ENCODE measurements at places on chromosomes 16 and 17.

DNA sequence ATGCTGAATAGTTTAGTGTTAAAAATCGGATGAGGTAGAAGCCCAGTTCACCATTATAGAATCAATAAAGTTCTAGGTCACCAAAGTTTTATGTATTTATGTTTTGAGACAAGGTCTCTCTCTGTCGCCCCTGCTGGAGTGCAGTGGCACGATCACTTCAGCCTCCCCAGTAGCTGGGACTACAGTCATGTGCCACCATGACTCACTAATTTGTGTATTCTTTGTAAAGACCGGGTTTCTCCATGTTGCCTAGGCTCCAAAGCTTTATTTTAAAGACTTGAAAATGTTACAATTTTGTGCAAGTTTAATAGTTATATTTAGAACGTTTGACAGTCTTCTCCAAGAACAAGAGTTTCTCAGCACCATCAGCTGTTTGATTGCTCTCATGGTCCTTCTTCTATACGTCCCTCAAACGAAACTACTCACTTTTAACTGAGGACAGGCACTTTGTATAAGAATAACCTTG is 32.1 kb downstream of the NDE1 start:
- no peak for DNase-seq

DNA sequence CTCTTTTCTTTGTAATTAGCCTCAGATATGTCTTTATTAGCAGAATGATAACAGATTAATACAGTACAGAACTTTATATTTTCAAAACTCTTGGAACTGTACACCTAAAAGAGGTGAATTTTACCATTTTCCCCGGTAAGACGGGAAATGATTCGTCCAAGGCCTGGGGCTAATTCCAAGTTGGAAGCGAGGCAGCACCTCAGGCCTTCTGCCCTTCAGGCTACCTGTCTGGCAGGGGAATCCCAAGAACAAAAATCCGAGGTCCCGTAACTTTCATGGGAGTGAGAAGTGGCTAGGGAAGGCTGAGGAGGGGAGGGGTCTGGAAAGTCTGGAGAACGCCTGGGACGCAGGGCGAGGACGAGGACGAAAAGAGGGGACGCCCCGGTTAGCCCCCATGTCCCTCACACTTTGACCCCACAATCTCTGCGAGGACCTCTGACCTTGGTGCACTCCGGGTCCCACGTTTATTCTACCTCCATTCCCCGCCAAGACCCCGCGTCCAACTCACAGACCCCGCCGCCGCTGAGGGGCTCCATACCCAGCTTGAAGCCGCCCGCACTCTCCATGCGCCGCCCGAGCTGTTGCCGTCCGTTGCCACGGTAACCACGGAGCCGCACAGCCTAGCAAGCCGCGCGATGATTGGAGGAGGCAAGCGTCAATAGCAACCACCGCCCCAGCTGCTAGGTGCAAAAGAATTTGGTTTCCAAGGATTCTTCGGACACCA is at the start of gene HYDIN:
Gene HYDIN (minus strand): TSS at position 601 of the 724 bp plus-strand sequence. CDS start 43,827 bp downstream, outside the sequence.
- peak; percentile 73 for DNase-seq

DNA sequence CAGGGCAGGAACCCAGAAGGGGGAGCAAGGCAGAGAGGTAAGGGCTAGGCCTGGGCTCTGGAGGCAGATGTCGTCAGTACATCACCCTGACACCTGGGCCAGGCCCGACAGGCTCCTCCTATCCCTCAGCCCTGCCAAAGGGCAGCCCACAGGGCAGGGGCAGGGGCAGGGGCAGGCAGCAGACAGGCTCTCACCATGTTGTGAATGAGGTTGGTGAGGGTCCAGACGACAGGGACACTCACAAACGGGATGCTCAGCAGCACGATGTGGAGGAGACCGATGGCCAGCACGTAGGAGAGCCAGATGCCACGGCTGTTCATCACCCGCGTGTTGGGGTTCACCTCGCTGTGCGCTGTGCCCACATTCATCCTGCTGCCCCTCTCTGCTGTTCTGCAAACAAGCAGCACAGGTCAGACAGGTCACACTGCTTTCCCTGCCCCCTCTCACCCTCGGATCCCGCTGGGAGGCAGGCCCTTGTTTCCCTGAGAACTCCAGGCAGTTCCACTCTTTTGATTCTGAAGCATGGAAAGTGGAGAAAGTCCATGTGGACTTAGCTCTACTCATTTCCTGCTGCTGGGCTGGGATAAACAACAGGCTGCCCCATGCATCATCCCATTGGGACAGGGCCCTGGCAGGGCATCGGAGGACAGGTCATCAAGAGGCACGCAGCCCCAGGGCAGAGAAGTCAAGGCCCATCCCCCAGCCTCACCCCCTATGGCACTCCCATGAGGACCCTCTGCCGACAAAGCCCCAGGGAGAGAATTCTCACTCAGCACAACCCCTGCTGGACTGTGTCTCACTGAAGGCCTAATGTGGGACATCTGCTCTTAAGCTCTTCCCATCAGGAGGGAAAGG is 3.3 kb downstream of the ORMDL3 start:
- DNase-seq: no peak

DNA sequence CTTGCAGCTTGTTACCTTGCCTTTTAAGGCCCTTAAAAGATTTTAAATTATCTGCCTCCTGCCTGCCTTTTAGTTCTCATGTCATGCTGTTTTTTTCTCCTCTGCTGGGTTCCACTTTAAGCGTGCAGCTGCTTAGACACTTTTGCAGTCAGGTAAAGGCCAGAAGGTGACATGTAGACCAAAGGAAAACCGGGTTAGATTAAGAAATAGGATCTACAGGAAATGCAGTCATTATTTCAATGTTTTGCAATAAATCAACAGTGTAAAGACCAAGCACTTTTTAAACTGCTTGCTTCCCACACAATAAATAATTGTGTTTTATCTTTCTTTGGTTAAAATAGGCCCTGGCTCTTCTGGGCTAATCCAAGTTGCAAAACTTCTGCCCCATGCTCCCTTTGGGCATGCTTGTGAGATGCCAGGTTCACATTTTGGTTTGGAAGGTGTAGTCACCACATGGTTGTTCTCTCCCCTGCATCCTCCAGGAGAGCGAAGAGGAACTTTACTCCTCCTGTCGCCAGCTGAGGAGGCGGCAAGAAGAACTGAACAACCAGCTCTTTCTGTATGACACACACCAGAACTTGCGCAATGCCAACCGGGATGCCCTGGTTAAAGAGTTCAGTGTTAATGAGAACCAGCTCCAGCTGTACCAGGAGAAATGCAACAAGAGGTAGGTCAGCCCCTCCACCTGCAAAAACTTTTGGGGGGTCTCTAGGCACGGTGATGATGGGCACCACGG is 54.9 kb downstream of the SDR42E1 start:
- no peak for DNase-seq

GRCh38 chr16:23931199-23931598 is 95.4 kb downstream of the PRKCB start:
- DNase-seq: no peak

DNA sequence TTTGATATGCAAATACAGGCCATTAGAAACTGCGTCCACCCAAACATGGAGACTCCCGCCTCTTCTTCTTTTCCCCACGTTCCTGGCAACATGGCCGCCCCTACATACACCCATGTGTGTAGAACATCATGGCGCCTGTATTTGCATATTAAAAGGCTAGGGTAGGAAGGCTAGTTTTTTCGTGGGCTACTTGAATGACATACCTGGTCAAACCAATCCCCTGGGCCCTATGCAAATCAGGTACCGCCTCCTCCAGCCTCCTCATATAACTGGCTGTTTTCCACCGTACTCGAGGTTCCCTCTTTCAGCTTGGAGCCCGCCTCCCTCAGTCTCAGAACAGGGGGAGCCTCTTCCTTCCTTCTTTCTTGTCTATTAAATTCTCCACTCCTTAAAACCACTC is 840 bp upstream of the CD300LB start:
- no peak for DNase-seq

- DNase-seq: no peak
Observed at GRCh38 chr17:68310152-68310551, 18.9 kb downstream of the ARSG start.

GRCh38 chr16:74500907-74501306 is 79.6 kb upstream of the CLEC18B start:
- no peak for DNase-seq

DNA sequence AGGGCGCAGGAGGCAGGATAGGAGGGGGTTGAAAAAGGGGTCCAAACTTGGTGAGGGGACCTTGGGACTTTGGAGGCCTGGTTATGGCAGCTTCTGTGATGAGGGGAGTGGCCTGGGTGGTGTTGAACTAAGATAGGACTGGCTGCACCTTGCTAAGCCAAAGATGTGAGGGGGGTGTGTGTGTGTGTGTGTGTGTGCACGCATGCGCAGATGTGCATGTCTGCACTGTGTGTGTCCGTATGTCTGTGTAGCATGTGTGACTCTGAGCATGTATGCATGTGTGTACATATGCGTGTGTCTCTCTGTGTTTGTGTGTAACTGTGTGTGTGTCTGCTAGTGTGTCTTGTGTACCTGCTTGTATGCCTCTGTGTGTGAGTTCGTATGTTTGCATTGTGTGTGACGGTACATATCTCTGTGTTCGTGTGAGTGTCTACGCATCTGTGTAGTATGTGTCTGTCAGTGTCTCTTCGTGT is 4.1 kb downstream of the SLC16A5 start:
- no peak for DNase-seq

DNA sequence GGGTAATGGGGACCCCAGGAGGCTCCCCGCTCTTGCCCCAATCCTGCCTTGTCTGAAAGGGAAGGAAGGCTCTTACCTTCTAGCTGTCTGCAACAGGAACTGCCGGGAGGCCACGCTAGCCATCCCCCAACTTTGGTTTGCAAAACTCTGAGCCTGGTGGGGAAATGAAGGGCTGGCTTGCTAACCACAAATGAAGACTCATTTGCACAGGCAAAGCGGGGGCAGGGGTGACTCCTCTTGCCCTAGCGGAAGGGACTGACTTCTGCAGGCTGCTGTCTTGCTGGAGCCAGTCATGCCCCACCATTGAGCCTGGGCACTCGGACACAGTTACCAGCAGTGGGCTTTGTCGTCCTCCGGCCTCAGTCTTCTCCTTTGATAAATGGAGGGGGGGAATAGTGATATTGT is 52.6 kb downstream of the PLCG2 start:
- DNase-seq: no peak

Measured in right renal pelvis (tissue), 4 donors.